GM13977 (cell line): ENCODE measurements at places on chromosomes 11 and 22.

GRCh38 chr11:106540001-106540400, 462.5 kb downstream of the AASDHPPT start:
- no peak for DNase-seq

DNA sequence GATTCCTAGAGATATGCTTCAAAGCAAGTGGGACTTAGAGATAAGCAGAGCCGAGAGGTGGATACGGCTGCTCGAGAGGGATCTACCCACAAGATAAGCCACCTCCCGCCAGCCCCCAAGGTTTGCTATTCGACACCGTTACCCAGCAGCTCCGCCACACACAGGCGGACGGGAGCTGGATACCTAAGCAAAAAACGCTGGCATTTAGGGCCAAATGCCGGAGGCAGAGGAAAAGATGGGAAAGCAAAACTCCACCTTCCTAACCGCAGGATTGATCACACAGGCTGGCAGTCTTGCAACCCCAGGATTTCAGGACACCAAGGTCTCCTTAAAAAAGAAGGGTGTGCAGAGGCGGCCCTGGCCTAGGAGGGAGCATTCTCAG, 709 bp downstream of the FTH1 start:
- DNase-seq: no peak

DNA sequence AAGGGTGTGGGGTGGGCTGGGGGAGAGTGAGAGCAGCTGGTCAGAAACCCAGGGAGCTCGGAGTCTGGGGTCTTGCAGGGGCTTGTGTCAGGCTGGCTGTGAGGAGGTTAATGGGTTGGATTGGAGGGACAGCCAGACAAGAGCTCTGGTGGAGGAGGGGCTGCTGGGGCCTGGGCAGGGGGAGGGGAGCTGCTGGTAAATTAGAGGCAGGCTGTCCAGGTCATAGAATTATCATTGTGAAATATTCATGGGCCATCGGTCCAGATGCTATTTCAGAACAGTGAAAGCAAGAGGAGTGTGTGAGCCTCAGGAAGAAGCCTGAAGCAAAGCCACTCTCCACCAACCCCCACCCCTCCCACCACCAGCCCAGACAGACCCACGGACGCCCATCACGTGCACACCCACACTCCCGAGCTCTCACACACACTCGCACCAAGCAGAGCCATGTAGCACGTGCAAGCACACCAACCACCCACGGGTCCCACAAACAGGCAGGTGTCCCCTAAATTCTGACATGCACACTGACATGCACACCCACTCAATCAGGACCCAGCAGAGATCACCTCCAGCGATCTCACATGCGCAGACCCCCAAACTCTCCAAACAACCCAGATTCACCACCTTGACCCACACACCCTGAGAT, 18.8 kb downstream of the RTN4RL2 start:
- no peak for DNase-seq

- DNase-seq: no peak
These were observed 410.3 kb downstream of the MN1 start for GRCh38 chr22:27391092-27391770.

DNA sequence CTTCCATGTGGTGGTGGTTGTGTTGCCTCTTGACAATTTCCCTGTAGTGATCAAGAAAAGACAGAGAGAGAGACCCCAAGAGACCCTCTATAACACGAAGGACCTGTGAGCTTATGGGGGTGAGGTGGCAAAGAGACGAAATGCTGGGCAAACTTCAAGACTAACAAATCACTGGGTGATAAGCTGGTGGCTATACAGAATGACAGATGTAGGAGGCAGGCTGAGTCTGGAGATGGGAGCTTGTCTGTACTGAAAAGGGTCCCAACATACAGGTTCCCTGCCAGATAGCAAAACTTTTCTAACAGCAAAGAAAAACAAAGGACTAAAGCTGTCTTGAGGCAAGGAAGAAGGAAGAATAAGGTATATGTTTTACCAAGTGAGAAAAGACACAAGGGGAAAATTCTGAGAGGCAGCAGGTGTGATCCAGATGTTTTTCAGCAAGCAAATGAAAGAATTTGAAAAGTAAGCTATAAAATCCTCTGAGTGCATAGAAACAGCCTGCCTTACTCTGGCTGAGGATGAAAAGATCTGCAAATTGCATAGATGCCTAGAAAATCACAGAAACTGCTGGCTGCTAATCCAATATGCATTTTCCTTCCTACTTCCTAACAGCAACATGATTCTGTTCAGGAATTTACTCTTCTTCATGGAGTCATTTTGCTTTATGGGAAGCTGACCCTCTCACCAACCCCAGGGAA, 21.9 kb upstream of the LYVE1 start:
- no peak for DNase-seq

GRCh38 chr11:131408025-131408640, 37.7 kb downstream of the NTM start:
- peak; percentile 21 for DNase-seq

DNA sequence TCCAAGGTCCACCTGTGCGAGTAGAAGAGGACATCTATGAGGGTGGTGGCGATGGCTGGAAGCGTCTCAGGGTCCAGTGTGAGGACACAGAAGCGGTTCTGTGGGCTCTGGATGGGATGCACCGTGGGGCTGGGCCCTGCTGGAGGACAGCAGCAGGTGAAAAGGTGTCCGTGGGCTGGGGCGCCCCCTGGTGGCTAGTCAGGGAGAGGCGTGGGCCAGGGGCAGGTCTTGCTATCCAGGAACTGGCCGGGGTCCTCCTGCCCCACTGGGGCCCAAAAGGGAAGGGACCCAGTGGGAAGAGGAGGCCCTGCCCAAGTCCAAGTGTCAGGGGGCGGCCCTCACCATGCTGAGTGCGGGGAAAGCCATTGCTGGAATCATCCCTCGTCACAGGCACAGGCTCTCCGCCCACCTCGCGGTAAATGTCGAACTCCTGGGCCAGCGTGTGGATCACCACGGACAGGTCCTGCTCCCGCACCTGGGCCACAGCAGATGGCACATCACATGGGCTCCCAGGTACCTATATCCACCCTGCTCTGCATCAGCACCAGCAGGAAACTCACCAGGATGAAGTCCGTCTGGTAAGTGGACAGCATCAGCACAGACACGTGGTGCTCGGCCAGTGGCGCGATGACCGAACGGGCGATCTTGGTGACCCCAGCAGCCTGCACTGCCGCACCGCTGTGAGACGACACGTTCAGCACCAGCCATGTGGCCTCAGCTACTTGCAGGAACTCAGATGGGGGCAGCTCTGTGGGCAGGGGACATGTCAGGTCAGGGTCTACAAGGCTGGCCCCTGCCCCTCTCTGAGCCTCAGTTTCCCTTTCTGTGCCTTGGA, 2.3 kb downstream of the CASTOR1 start:
- peak; percentile 86 for DNase-seq

DNA sequence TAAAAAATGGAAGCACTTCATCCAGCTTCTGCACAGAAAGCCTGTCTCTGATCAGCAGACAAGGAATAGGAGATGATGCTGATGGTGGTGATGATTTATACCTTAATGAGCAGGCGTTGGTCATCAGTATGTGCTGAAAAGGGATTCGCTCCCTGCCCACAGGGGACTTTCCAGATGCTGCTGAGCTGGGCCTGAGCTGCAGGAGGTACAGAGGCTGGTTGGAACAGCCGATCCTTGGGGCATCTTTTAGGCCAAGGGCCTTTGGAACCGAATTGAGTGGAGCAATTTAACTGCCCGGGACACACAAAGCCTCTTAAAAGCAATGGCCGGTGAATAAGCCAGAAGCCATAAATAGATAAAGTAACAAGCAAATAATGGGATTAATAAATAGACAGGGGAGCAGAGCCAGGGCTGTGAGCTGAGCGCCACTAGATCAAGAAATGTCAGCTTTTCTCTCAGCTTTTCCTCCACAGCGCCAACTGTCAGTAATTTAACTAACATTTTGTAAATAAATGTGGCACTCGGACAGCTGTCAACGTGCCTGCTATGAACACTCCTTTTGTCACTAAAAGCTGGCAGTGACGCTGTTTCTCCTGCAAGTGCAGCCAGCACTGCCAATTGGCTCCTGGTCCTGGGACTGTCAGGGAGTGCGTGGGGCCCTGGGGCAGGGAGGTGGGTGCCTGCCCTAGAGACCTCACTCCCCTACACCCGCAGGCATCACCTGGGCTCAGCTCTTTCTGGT, 562.3 kb downstream of the NTM start:
- no peak for DNase-seq

- DNase-seq: no peak
These were observed 1140.5 kb upstream of the CNTN5 start for GRCh38 chr11:97880209-97880608.

GRCh38 chr11:26997378-26997777, 3.5 kb downstream of the FIBIN start:
- DNase-seq: no peak

GRCh38 chr11:114619659-114620173, 24.1 kb upstream of the NXPE4 start:
- no peak for DNase-seq

DNA sequence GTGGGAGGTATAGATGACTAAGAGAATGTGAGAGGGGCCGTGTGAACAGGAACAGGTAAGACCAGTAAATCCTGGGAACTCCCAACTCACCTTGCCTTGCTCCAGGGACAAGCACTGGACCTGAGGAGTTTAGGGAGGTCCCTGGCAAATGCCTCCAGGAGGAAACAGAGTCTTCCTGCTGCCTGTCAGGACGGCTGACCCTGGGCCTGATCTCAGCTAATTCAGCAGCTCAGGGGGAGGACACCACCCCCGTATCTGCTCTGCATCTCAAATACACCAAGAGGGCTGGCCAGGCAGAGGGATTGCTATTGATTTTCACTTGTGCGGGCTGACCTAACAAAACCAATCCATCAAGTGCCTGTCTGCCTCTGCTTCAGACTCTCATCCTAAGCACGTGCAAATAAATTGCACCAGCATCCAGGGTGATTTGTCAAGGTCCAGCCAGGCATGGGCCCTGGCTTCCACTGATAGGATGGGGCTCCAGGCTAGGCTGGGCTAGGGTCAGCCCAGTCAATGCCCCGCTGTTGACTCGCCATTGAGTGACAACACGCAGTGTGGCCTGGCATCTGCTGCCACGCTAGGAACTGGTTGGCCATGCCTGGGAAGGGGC, 20.3 kb downstream of the UQCR10 start:
- DNase-seq: no peak

- no peak for DNase-seq
These were observed 1.4 kb downstream of the SGSM1 start for GRCh38 chr22:24807284-24807950.

DNA sequence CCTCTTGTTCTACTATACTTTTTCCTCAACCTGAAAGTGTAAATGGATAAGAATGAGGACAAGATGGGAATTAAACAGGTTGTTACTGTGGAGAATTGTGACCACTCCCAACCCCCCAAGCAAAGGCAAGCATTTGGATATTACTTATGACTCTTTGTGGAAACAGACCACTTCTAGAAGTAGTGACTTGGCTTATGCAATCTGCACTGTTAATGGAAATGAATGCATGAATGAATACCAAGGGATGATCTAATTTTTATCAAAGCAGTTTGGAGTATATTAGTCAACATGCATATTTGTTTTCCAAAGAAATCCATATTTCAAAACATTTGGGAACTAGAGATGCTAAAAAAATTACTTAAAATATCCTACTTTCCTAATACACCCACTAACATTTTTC, 35.3 kb downstream of the AMOTL1 start:
- no peak for DNase-seq

DNA sequence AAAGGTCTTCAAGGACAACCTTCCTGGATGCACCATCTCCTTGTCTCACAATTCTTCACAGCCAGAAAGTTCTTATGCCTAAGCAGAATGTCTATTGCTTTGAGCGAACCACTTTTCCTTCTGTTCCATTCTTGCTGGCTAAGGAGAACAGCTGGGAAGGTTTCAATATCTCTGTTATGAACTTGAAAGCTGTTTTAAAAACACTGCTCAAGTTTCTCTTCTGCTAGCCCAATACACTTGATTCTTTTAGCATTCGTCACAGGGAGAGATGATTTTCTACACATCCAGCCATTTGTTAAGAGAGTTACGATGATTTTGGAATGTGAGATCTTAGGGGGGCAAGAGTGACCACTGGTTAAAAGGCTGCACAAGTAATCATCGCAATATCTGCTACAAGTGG, 249.3 kb downstream of the KIRREL3 start:
- no peak for DNase-seq

- DNase-seq: peak; percentile 88
These were observed 29.7 kb downstream of the FAM83F start for GRCh38 chr22:40024201-40025061.

- DNase-seq: no peak
These were observed 52.5 kb upstream of the TTC12 start for GRCh38 chr11:113261709-113262475.

DNA sequence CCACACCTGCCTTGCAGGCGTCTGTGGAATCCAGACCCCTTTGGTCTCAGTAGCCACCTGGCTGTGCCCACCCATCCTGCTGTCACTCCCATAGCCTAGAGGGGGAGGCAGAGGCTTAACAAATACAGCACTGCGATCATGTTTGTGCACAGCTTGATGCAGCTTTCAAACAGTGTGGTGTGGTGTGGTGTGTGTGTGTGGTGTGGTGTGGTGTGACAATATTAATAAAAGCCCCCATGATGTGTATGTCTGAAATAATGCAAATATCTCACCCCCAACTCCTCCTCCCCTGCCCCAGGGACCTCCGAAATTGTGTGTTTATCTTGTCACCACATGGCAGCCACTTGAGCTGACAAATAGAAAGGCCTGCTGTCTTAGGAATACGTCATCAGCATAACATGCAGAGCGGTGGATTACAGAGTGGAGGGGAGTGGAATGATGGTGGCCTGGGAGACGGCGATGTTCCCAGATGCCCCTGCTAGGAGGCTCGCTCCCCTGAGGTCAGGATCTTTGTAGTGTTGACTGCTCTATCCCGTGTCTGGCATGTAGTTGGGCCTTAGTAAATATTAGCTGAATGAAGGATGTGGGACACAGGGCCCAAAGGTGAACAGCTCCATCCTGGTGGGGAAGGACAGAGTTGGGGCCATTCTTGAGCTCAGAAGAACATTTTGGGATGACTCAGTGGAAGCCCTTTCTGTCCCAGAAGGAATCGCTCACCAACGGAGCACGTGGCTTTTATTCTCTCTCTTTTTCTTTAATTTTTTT, 2.8 kb downstream of the PDXP start:
- no peak for DNase-seq

- DNase-seq: no peak
These were observed 71.4 kb downstream of the NAT10 start for GRCh38 chr11:34176751-34177209.

DNA sequence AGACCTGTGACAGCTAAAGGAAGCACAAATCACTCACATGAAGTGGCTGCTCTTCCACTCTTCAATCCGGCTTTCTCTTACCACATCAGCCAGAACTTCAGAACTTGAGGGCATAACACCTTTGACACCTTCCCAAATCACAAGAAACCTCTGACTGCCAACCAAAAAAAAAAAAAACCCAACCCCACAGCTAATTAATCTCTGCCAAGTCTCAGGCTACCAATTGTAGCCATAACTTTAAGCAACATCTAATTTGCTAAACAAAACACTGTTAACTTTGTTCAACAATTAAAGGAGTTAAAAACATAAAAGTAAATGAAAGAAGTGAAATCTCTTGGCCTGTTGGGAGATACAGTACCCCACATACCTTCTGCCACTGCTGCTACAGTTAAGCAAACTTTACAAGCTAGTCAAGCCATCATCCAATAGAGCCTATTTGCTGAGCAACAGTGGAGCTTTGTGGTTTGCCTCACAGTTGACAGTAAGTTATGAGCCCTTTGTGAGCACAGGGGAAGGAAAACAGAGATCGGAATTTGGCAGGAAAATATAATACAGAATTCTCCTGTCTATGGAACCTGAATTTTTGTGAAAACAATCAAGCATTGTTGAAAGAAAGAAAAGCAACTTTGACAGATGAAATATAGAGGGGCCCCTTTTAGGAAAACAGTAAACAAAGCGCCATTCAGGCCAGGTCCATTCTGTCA, at the start of gene SOX6:
Gene SOX6 (minus strand): TSS at position 490 of the 704 bp plus-strand sequence. CDS start 15,298 bp downstream, outside the sequence.
- no peak for DNase-seq

- no peak for DNase-seq
These were observed 421.6 kb downstream of the TMEM135 start for GRCh38 chr11:87459351-87459750.
